ENCODE measurements at places on chromosomes 7 and 10.

DNA sequence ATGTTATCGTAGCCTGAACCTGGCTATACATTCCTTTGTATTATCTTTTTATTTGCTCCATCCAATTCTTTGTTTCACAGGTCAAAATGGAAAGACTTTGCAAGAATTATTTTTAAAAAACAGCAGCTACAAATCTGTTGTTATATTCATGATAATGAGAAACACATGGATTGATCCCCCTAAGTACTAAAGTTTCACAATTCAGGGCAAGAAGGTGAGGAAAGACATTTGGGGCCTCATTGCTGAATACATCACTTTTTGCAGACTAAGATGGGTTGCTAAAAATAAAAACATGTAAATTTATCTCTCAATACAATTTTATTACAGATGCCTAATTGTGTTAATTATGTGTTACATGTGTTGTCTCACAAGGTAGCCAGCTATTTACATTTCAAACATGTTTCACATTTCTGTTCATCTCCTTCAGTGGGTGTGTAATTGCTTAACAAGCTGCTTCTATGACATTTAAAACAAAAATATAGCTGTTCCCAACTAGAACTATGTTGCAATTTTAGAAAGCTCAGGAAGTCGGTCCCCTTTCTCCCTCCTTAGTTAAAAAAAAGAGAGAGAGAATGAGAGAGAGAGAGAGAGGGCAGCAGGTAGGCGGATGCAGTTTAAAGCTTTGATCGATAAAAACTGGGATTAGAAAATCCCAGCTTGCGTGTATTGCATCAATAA lies 606.3 kb upstream of the FZD8 start:
- no peak for DNase-seq

- DNase-seq, result no peak
Measured at GRCh38 chr7:75866114-75866488, 12.7 kb upstream of the RHBDD2 start.

- DNase-seq, result no peak
Measured at GRCh38 chr7:101168412-101169049, 3.2 kb upstream of the VGF start.

DNA sequence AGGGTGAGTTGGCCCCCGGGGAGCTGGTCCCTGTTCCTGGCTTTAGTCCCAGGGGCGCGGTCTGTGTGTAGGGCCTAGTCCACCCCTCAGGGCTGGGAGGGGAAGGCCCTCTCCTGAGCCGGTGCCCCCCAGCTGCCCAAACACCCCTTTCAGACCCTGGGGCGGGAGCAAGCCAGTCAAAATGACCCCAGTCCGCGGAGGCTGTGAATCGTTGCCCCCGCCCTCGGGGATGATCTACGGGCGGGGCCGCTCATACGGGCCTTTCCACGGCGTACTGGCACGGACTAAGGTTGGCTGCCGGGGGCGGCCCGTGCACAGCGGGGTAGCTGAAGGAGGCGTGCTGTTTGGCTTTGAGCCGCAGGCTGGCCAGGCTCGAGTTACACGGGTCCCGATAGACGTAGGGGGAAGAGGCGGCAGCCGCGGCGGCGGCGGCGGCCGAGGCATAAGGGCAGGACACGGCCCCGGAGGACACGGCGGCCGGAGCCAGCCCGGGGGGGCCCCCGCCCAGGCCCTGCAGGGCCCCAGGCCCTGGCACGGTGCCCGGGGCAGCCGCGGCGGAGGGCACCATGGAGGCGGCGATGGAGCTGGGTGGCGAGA lies 4.3 kb downstream of the ELOVL3 start:
- peak; percentile 48 for DNase-seq

- DNase-seq, result no peak
Measured at GRCh38 chr7:77281780-77282478, 82.3 kb upstream of the FGL2 start.

- no peak for DNase-seq
Measured at GRCh38 chr7:107981466-107981865, 21.5 kb downstream of the LAMB1 start.

DNA sequence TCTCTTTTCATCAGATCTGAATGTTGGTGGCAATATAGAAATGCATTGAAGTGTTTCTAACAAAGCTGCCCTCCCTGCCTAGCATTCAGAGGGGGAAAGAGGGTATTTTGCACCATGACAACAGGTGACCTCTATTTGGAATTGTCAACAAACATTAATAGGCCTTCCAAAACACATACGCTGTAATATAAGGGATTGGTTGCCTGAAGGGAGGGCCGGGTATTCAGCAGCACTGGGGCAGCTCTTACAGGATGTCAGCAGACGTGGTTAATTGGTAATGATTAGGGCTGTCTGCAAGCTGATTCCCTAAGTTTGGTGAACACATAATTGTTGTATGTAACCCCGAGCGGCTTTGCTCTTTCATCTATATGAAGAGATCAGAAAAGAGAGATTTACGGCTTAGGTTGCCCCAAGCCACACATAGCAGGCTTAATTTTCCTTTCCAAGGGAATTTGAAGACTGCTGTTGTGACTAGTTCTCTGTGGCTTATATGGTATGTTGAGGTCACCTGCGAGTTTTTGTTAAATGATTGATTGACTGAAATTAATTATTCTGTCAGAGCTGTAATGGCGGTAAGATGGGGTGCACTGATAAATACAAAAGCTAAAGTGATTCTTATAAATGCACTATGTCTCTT lies 759.3 kb downstream of the LRMDA start:
- DNase-seq, result no peak

DNA sequence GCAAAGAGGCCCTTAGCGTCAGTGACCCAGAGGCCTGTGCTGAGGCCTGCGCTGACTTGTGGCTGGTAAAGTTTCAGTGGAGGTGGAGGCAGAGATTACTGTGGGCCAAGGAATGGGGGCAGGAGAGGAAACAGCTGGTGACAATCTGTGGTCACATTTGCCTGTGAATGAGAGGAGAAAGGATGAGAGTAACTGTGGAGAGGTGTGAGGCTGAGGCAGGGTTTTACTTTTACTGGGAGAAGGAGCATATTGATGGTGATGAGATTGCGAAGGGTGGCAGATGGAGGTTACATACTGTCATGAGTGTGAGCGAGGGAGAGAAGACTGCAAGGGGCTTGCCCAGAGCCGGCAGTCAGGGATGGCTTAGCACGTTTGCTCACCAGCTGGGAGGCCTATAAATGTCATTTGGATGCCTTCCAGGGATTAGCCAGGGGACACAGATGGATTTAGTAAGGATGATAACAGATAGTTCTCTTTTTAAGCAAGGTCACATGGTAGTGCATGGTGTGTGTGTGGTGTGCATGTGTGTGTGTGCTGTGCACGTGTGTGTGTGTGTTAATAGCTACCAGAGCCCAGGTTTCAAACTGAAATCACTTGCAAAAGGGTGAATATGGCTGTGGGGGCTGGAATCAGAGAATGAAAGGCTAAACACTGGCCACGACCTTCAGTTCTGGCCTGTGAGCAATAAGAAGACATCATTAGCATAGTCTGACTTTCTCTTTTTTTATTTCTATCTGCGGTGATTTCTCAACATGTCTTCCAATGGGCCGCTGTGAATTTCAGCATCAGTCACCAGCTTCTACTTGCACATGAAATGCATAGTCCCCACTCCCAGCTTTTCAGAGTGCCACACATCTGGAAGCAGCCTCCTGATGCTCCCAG lies 291.5 kb upstream of the ZNF32 start:
- no peak for DNase-seq

DNA sequence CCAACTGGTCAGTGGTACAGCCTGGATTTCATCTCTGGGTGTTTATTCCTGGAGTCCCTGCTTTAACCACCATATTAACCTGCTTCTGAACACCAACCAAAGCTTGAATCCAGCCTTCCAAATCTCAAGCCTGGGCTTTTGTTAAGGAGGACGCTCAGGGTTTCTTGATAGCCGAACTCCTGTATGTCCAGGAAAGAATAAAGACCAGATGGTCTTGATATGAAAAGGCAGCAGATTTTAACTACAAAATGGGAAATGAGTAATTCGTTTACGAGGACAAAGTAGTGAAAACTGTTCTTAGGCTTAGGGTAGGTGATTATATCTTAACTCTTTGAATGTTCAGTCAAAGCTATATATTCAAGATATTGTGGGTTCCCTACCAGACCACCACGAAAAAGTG lies 129.1 kb upstream of the INSYN2A start:
- DNase-seq, result no peak

GRCh38 chr7:15313361-15313760 lies 248.5 kb downstream of the AGMO start:
- no peak for DNase-seq

DNA sequence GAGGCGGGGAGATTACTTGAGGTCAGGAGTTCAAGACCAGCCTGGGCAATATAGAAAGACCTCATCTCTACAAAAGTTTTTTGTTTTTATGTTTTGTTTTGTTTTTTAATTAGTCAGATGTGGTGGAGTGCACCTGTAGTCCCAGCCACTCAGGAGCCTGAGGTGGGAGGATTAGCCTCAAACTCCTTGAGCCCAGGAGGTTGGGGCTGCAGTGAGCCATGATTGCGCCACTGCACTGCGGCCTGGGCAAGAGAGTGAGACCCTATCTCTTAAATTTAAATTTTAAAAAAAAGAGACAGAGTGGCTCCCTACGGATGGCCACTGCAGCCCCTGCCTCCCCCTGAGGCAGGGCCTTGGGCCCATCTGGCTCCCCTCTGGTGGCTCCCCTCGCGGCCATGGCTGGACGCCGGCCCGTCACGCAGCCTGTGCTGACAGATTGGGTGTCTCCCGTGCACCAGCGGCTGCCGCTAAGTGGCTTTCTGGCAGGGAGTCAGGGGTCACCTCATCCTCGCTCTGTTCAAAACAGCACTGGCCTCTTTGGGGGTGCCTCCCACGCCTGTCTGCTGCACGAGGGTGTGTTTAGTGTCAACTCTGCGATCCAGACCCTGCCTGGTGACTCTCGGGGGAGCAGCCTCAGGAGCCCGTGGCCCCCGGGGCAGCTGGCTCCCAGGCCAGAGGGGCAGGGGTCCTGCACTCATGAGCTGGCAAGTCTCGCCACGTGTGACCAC lies 44.4 kb upstream of the ELN start:
- DNase-seq, result no peak

- DNase-seq, result no peak
Measured at GRCh38 chr7:44197474-44197873, 3.3 kb upstream of the YKT6 start.

GRCh38 chr7:82430500-82431465 lies 12.8 kb downstream of the CACNA2D1 start:
- no peak for DNase-seq

GRCh38 chr10:61164458-61165160 lies 220.6 kb upstream of the RHOBTB1 start:
- no peak for DNase-seq

GRCh38 chr10:11213137-11213536 lies 195.5 kb downstream of the CELF2 start:
- DNase-seq, result no peak

- DNase-seq, result no peak
Measured at GRCh38 chr7:158864507-158864820, 8.1 kb downstream of the DYNC2I1 start.

DNA sequence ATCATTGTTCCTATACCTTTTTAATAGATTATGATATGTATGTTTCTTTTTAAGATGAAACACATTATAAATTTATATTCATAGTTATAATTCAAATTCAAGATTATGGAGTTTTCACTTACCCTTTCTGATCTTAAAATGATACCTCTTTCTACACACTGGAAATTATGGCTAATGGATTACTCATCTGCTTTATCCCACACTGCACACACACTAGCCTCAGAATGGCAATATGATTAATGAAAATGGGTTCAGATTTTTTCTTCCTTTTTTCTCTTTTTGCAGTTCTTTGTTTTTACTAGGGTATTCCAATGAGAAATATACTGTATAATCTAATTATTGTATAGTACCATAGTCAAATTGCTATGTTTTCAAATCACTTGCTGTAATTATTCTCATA lies 82.3 kb upstream of the FZD1 start:
- no peak for DNase-seq

- no peak for DNase-seq
Measured at GRCh38 chr10:125055446-125055845, 104.9 kb downstream of the CTBP2 start.

DNA sequence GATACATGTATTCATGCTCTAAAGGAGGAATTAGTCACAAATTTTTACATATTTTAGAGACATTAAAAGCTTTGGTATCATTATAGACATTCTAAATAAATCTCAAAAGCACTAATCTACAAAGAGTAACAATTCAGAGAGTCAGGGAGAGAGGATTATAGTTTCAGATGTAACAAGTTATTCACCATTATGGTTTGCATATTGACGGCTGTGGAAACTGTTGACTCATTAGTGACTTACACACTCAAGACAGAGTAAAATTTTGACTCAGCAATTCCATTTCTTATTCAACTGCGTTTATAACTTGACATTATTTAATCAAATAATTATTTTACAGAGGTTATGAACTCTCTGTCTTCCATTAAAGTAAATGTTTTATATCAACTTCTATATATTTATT lies 95.4 kb upstream of the SEMA3C start:
- no peak for DNase-seq

- no peak for DNase-seq
Measured at GRCh38 chr7:25594728-25595127, 366.4 kb upstream of the NPVF start.

DNA sequence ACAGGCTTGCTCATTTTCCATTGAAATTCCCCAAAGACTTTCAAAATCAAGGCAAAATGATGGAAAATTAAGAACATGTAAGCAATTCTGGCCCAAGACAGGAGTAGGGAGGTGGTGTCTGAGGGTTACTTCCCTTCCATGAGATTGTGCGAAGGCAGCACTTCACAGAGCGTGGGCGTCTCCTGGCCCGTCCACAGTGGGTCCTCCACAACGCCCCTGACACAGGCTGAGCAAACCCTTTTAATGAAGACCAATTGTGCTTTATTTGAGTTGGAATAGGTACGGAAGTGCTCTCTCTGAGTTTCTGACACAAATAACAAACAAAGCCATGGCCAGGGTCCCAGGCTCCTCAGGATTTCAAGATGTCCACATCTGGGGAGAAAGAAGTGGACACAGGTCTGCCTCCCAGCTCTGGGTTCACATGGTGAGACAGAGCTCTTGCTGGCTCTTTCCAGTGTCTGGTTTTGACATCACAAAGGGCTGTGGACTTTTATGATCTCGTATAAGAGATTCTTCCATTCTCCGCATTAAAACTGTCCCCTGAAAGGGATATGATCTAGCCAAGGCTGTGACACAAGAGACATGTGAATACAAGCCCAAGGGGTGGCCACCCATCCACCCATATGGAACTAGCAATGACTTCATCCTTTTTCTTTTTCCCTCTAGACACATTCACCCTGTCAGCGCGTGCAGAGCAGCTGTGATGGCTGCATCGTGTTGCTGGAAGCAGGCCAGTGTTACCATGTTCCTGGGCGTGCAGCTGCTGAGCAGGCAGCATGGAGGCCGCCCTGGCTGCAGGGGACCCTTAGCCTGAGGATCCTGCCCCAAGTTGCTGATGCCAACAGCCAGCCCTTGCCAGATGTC lies 145.6 kb downstream of the ADAM12 start:
- peak; percentile 6 for DNase-seq

GRCh38 chr7:92768501-92769393 lies 67.6 kb downstream of the CDK6 start:
- no peak for DNase-seq

DNA sequence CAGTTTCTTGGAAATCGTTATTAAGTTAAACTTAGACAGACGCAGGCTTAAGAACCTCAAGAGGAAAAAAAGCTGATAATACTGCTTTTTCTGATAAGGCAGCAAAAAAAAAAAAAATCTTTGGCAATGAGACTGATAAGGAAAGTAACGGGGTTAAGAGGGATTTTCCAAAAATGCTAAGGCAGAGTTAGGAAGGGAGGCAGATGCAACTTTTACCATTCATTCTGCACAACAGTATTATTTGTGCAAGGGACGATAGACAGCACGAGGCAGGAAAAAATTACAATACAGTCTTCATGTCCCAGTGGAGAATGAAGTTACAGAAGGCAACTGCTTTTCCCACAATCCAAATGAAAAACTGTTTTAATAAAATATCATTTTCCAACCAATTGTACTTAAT lies 194.0 kb downstream of the DOCK4 start:
- DNase-seq, result no peak

GRCh38 chr7:35519971-35520809 lies 174.7 kb downstream of the HERPUD2 start:
- DNase-seq, result peak; percentile 62
